ENCODE measurements at places on chromosomes 3 and 15.
A peak's percentile ranks its signal among the peaks of the same experiment; 100 is the strongest.

- no peak for DNase-seq
Measured at GRCh38 chr3:29026286-29026685, 254.6 kb upstream of the RBMS3 start.

GRCh38 chr3:29901097-29901496, 620.2 kb downstream of the RBMS3 start:
- no peak for DNase-seq

DNA sequence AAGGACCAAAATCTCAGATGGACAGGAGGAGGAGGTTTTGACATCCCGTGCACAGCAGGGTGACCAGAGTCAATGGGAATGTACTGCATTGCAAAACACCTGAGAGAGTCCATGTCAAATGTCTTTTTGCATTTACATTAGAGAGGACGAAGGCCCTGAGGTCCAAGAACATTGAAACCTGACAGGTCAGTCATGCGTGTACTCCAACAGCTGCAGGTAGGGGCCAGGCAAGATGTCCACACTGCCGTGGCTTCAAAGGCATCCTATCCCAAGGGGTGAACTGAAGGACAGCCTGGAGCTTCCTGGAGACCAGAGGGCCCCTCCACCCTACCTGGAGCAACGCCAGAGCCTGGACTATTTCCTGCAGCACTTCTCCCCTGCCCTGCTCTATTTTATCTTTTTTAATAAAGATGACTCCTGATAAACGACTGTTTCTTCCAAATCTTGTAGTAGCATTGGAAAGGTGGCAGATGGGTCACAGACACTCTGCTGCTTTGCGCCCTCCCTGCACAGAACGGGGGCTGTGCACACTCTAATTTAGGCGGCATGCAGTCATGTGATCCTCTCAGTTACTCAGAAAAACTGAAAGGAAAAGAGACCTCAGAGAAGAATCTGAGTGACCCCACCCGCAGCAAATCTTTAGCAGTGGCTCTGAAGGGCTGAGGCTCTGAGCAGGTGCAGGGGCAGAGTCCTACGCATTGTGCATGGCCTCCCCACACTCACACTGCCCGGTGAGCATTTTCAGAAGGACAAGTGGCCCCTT, 68.2 kb downstream of the HMCES start:
- DNase-seq = no peak

- no peak for DNase-seq
Measured at GRCh38 chr3:196661400-196661799, 21.9 kb downstream of the NRROS start.

DNA sequence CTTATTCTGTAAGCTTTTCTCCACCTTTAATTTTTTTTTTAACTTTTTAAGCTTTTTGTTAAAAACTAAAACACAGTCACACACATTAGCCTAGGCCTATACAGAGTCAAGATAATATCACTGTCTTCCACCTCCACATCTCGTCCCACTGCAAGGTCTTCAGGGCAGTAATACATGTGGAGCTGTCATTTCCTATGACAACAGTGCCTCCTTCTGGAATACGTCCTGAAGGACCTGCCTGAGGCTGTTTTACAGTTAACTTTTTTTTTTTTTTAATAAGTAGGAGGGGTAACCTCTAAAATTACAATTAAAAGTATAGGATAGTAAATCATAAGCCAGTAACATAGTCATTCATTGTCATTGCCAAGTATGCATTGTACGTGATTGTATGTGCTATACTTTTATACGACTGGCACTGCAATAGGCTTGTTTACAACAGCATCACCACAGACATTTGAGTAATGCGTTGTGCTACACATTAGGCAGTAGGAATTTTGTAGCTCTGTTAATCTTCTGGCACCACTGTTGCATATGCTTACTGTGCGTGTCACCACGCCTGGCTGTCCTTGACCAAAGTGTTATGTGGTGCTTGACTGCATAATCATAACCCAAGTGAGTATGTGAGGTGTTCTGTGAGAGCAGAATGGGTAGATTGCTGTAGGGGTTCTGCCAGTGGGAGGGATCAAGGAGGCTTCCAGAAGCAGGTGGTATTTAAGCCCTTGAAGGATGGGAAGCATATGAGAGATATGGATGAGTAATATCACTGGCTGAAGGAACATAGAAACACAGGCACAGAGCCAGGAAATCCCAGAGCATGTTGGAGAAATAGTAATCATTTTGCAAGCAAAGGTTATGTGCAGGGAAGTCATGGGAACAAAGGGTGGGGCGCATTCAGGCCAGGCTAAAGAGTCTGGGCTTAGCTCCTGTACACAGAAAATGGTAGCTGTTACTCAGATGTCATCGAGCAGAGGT, 18.3 kb downstream of the FBXO22 start:
- peak; percentile 2 for DNase-seq

- no peak for DNase-seq
Measured at GRCh38 chr3:18237251-18238005, 187.7 kb downstream of the SATB1 start.

DNA sequence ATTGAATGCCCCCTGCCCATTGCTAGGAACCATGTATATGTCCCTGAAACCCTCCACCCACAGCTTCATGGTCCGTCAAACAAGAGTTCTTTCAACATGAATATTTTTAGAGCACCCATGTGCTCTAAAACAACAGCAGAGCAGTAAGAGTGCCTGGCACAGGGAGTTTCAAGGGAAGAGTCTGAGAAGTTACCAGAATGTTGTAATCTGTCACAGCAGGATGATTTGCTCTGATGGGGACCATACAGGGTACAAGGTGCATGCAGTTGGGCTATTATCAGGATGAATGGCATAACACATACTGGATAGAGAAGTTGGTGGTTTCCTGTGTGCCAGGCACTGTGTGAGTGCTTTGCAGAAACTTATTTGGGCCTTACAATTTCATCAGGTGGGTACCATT, 27.8 kb upstream of the FLNB start:
- no peak for DNase-seq

- no peak for DNase-seq
Measured at GRCh38 chr15:55992769-55993110, 672 bp downstream of the NEDD4 start.

GRCh38 chr3:35678643-35679161, 39.4 kb downstream of the ARPP21 start:
- no peak for DNase-seq

DNA sequence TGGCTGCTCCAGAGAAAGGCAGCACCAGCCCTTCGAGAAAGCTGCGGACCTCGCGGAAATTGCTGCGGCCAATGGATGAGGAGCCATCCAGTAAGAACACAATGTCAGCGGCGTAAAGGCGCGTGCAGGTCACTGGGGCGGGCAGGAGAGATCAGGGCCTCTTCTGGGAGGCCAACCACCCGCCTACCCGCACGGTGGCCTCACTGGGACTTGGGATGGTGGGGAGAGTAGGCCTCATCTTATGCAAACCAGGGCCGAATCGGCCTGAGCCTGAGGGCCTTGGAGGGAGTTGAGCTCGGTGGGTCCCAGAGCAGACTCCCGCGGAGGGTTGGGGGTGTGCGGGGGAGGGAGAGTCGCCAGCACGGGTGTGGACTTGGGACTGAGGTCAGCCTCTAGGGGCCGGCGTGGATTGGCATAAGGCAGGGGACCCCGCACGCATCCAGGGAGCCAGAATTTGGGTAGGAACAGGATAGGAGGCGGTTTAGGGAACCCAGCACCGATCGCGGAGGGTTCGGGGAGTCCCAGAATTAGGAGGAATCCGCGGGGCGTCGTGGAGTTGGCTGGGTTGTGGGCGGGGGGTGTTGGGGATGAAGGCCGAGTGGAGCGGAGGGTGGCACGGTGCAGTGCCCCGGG, 596 bp downstream of the COL7A1 start:
- no peak for DNase-seq

DNA sequence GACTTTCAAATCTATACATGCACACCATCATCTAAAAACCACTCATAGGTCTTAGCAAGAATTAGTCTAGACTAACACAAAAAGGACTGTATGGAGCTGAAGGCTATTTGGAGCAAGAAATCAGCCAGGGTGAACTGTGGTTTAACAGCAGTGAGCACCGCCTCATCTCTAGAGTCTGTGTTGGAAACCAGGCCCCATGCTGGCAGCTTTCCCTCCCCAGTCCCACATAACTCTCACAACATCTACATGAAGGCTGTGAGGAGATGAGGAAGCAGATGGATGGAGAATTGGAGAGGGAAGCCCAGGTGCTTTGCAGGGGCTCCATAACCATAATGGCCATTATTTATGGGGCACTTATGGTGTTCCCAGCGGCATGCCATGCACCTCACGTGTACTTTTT, 133.2 kb upstream of the TOPAZ1 start:
- DNase-seq = no peak

DNA sequence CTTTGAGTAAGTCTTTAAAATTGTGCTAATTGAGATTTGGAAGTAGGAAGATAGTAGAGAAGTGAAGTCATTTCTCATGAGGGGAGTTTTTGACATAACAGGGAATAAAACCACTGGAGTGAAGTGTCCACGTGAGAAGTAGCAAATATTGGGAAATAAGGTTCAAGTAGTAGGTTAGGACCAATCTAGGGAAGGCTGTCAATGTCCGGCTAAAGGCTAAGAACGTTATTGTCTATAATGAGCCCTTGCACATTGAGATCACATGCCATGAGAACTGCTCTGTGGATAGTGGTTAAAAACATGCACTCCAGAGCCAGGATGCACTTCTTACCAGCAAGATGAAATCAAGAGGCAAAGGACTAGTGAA, 459.9 kb upstream of the TPRG1 start:
- no peak for DNase-seq

DNA sequence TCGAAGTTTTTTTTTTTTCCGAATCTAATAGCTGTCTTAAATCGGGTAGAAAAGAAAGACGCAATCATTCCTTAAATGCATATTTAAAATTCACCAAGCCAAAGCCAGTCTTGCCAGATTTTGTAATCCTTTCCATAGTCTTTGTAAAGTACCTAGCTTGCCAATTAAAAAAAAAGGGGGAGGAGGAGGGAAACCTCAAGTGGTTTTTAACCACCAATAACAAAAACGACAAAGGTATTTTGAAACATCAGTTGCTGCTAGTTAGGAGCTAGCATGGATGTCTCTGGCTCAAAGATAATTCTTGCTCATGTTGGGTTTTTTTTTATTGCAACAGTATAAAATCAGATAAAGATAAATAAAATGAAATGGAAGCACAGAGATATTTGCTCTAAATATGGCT, 187.9 kb downstream of the MECOM start:
- no peak for DNase-seq

GRCh38 chr3:187722206-187722612, 19.9 kb upstream of the RTP2 start:
- no peak for DNase-seq

GRCh38 chr15:44882499-44882968, 74.0 kb upstream of the TERB2 start:
- peak; percentile 42 for DNase-seq

GRCh38 chr15:99421172-99421656, 144.6 kb upstream of the MEF2A start:
- DNase-seq = no peak

DNA sequence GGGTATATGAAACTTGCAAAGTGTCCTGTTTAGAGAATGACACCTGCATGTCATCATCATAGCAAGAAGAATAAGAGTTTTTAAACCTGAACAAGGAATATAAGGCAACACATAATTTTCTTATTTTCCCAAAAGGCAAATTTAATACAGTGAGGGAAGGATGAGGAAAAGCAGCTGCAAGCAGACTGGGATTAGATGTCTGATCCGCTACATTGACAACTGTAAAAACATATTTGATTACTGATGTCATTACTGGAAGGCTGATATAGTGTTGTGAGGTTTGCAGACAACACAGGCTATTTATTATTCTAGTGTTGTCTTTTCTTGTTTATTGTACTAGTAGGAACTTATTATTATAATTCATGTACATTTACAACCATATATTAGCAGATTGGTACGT, 528.7 kb downstream of the ZIC1 start:
- no peak for DNase-seq

DNA sequence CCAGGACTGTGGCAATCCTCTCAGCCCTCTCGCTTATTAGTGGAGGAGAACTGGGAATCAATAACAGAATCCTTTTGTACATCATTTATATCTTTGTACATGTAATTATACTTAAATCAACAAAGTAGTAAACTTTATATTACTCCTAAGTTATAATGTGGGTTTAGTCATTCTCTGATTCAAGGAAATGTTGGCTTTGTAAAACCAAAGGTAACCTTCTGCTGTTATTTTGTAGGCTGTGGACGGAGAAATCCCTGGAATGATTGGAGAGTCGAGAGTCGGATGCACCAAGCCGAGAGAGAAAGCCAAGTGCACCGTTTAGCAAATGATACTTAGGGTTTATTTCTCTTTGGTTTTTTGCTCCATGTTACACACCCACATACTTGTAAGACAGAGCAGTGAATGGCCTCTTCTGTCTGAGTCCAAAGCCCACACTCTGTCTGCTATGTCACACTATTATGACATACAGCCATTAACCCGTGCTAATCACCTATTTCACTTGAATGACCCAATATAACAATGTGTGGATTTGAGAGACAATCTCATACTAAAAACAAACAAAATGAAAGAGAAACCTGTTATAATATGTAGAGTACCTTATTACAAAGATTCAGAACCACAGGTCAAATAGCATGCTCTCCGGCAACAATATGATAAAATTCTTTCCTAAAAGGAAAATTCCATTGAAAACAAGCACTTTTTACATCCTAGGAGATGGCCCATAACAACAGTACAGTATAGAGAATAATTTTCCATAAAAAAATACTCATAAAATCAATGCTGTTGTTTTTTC, 72.2 kb downstream of the MECOM start:
- no peak for DNase-seq

GRCh38 chr15:100986158-100986896, 67.2 kb downstream of the LRRK1 start:
- no peak for DNase-seq

- DNase-seq = no peak
Measured at GRCh38 chr3:128849911-128850455, 29.4 kb upstream of the ACAD9 start.

DNA sequence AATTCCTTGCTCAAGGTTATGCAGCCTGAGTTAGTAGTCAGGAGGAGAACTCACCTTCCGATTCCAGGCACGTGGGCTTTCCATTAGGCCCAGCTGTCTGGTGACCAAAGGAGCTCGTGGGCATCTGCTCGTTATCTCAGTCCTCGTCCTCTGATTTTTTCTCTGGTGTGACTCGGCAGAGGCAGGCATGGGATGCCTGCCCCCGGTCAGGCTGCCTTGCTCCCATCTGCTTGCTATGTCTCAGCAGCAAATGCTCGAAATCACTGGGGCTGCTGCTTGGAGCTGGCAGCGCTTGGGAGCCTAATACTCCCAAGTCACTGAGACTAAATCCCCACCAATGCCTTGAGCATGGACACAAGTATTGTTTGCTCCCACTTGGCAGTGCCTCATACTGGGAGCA, 84.5 kb upstream of the NMNAT3 start:
- no peak for DNase-seq

- no peak for DNase-seq
Measured at GRCh38 chr3:32913790-32914446, 37.5 kb upstream of the CCR4 start.

- DNase-seq = no peak
Measured at GRCh38 chr3:187989575-187990153, 164.3 kb upstream of the LPP start.

- no peak for DNase-seq
Measured at GRCh38 chr3:74267131-74267530, 347.3 kb downstream of the CNTN3 start.
